Activated CD8-positive, alpha-beta memory T cell treated with anti-CD3 and anti-CD28 coated beads for 1 hour (primary cell): ENCODE measurements at places on chromosomes 1 and 21.
A peak's percentile ranks its signal among the peaks of the same experiment; 100 is the strongest.

DNA sequence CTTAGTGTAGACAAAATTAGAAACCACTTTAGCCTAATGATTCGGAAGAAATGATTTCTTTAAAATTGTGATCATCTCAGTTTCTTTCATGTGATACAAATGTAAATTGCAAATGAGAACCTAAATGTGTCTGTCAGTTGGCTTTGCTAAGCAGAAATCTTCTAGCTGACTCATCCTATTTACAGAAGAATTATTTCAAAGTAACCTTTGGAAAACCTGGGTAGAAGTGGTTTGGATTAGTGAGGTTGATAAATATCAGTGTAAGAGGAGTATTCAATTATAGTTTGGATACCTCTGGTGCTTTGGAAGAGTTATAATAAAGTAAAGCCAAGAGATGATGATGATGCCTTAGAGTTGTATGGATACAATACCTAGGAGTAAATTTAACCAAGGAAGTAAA is 37.4 kb downstream of the CC2D1B start:
- no peak for DNase-seq

DNA sequence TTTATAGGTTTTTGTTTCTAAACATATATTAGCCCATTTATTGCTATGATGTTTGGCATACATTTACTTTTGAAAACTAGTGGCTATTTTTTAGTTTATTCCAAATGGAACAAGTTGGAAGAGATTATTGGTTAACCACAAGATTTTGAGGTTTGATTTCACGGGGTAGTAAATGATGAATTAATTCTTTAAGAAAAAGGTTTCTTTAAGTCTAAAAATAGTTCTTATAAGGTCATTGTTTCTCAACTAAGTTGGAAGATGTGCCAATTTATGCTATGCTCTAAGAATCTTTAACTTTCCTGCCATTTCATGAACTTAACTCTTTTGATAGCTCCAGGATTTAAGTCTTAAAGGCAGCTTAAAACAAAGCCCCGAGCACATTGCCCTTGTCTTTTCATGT is 183.8 kb downstream of the LMO4 start:
- DNase-seq: no peak

DNA sequence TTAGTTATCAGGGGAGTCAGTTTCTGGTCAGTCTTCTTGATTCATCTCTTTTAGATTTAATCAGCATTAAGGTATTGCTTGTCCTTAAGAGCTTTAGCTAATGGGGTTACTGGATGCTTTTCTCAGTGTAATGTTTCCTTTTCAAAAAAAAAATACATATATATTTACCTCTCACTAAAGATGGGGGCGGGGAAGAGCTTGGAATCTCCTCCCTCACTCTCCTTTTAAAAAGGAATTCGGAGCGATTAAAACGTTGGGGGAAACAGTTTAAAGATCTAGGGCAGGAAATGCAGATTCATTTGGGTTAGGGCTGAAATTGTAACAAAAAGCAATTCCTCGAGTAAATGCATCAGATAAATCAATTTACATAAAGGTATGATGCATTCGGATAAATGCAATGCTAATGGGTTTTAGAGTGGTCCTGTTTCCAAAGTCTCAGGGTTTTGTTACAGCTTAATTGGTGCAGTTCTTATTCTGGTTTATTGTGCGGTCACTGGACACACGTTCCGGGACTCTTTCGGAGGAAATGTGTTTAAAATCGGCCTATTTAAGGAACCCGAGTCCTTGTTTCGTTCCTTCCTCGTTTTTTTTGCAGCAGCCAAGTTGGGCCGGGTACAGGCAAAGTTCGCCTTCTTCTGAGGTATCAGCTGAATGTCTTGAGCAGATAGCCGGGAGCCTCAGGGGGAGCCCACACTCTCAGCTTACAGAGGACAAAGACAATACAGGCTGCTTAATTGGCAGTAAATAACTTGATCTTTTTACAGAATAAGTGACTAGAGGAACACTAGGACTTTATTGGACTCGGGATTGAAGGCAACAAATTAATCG is 1.6 kb downstream of the LMO4 start:
- no peak for DNase-seq

DNA sequence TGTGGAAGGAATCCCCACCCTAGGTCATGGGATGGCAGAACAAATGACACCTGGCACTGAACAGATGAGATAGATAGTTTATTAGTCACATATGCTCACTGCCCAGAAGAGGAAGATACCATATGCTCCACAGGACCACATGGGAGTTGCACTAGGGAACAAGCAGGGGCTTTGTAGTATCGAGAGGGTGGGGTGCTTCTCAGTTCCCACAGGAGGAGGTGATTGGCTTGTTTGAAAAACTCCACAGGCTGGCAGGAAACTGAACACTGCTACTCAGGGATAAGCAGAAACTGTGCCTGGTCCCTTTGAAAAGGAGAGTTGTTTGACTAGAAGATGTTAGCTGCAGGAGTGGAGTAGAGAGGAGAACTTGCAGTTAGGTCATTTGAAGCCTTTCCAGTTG is 31.9 kb upstream of the RXRG start:
- DNase-seq: no peak

DNA sequence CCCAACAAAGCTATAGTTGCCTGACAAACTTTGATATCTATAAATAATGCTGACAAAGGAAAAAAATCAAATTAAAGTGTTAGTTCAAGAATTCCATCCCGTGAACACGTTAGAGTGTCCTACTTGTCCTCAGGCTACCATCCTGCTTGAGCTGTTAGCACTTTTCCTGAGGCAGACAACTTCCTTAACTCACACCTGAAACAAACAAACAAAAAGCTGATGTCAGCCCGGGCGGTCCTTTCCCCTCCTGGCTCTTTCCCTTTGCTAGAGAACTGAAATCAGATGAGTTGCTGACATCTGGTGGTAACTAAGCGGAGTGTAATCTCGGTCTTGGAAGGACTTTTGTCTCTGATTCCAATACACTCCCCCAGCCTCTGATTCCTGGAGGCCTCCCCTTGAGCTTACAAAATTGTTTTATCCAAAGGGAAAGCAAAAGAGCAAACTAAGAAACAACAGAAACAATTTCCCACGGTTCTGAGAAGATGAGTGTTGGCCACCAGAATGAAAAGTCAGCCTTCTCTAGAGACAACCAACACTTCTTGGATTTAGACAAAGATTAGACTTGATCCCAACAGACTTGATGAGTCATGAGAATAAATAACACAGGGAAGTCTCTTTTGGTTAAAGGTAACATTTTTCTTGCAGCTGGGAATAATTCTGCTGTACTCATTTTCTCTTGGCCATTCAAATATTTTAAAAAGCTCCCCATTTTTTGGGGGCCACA is 135.4 kb downstream of the PROX1 start:
- DNase-seq: no peak

DNA sequence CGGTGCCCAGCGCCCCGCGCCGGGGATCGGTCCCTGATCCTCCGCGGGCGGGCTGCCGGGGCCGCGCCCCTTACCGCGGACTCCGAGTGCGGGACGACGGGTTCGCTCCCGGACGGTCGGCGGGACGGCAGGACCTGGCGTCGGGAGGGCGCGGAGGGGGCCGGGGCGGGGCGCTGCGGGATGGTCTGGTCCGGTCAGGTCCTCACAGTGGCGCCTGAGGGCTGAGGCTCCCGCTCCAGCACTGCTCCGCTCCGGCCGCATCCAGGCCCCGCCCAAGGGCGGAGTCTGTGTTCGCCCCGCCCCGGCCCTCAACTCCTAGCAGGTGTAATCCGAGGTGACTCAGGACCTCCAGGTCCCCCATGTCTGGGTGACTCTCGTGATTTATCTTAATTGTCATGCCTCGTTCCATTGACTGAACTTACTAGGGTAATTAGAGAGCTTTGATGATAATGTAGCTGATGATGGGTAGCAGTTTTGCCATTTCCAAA is at the start of gene RAB3B:
Gene RAB3B, minus strand, starts transcription at position 223 of the 488 bp plus-strand sequence. CDS start 13,583 bp downstream, outside the sequence.
- DNase-seq: peak; percentile 65

GRCh38 chr1:161313554-161314200 is 504 bp upstream of the SDHC start:
- DNase-seq: no peak

GRCh38 chr1:185972096-185972850 is 238.1 kb downstream of the HMCN1 start:
- DNase-seq: no peak

DNA sequence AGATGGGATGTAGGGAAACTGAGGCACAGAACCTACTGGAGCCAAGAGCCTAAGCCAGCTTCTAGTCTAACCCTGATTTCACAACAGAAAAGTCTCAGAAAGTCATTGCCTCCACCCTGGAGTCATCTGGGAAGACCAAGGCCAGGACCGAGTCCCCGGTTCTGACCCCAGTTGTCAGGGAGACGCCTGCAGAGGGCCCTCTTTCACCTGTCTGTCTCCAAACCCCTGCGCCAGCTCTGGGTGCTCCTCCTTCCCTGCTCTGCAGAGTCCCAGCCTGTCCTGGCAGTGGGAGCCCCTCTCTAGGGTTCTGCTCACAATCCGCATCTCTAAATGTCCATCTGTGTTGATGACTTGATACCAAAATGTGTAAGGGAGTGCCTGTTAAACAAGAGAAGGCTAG is 149.7 kb downstream of the PGBD5 start:
- DNase-seq: no peak

GRCh38 chr1:162003061-162003829 is 20.4 kb downstream of the OLFML2B start:
- DNase-seq: no peak

- no peak for DNase-seq
Observed at GRCh38 chr21:43884012-43884860, 19.2 kb downstream of the AGPAT3 start.
